ENCODE measurements at places on chromosomes 11 and 22.

DNA sequence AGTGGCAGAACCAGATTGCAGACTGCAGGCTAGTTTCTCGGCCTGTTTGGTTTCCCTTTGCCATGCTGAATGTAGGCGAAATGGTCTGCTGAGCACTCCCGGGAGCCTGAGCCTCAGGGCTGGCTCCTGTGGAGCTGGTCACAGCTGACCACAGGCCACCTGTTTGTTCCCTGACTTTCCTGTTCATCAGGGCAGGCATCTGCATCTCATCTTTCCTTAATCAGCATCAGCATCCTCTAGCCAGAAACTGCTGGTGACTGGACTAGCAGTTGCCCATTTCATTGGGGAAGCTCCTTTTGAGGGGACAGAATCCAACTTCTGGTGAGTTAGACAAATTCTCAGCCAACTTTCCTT lies 20.2 kb upstream of the C11orf96 start:
- DNase-seq: no peak

- no peak for DNase-seq
Observed at GRCh38 chr11:62816557-62816956, 11.3 kb upstream of the NXF1 start.

GRCh38 chr22:34462795-34463194 lies 542.5 kb upstream of the LARGE1 start:
- no peak for DNase-seq

DNA sequence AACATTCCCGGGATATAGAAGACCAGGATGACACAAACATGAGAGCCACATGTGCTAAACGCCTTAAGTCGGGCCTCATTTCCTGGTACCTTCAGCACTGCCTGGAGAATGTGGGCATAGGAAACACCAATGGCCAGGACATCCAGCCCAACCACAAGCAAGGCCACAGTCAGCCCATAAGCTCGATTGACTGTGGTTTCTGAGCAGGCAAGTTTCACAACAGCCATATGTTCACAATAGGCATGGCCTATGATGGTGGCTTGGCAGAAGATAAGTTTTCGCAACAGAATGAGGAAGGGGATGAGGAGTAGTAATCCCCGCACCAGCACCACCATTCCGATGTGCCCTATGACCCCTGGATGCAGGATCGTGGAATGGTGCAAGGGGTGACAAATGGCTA lies 26.9 kb upstream of the OR56A1 start:
- DNase-seq: no peak

DNA sequence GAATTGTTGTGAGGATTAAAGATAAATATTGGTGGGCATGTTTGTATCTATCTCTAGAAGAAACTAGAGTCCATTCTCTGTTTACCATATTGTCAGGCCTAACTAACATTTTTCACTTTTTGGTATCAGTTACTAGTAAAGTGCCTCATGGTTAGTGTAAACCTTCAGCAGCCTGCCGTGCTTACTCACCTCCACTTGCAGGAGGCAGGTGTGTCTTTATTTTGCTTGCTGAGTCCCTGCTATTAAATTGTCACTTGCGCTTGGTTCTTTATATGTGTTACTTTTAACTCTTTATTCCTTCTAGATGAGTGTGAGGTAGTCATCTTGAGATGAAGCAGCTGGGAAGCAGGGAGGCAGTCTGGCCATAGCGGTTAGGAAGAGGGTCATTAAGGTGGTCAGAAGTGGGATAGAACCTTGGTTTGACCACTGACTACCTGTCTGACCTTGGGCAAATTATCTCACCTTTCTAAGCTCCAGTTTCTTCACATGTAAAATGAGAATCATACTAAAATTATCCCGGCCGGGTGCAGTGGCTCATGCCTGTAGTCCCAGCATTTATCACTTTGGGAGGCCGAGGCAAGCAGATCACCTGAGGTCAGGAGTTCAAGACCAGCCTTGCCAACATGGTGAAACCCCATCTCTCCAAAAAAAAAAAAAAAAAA lies 21.2 kb downstream of the PPP6R3 start:
- DNase-seq: no peak

DNA sequence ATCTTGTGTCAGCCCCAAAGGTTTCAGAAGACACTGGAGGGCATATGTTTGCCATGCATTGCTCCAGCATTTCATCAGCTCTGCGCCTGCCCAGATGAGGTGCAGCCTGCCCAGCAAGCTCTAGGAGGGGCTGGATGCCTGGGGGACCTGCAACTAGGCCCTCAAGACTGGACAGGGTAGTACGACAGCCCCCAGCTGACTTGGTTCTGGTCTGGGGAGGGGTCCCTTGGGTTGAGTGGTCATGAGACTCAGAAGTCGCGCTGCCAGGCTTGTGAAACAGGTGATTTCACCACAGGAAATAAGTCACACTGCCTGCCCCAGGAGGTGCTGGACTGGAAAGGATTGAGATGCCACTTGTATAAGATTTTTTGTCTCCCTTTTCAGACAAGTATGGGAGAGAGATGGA lies 23.4 kb downstream of the TPBGL start:
- DNase-seq: no peak

GRCh38 chr11:73085189-73085875 lies 56.8 kb downstream of the FCHSD2 start:
- DNase-seq: no peak

DNA sequence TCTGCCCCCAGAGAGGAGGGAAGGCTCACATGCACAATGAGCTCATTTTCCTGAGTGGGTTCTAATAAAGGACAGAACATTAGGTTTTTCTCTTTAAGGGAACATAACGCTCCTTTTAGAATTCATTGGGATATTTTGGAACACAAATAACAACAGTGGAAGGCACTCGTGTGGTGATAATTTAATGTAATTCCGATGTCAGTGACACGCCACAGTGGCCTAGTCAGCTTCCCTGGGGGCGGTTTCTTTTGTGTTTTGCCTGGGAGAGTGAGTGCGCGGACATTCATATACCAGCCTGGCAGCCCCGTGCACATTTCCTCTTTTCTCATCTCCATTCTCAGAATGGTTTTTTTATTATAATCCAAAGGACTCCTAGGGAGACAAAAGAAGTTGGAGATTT lies 41.1 kb downstream of the SEZ6L start:
- no peak for DNase-seq

DNA sequence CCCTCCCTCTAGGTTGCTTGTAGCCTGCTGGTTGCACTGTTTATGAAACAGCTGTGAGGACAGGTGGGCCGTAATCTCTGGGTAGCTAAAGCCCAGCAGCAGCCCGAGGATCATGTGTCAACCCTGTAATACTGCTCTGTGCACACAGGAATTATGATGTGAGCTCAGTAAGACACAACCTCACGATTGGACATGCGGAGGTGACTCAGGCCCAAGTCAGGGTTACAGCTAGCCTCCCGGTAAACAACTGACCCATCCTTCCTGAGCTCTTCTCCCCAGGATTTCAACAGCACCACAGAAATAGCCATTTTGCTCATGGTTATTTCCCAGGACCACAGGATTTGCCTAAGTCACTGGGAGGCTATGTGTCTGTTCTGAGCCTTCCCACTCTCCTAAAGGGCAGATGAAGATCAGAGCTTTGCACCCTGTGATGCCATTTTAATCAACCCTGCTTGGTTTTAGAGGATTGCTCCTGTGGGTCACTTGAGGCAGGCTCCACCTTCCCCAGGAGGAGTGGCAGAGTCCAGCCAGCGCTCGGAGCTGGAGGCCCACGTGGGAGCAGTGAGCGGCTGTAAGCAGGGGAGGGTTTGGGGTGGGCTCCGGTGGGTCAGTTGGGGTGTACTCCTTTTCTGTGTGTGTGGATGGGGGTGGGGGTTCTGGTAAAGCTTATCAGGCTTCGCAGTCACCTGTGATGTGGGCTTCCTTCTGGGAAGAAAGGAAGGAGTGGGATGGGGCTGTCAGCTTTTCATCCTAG lies at the start of gene AMPD3:
TSS of gene AMPD3 (plus strand) at position 387 of the 754 bp plus-strand sequence. CDS start 6,256 bp downstream, outside the sequence.
- peak; percentile 92 for DNase-seq

GRCh38 chr11:47331454-47332302 lies 20.8 kb downstream of the MYBPC3 start:
- DNase-seq: no peak
